ENCODE measurements at places on chromosomes 4 and X.

GRCh38 chr4:87030755-87031441, 96.1 kb downstream of the AFF1 start:
- DNase-seq: peak; percentile 36

DNA sequence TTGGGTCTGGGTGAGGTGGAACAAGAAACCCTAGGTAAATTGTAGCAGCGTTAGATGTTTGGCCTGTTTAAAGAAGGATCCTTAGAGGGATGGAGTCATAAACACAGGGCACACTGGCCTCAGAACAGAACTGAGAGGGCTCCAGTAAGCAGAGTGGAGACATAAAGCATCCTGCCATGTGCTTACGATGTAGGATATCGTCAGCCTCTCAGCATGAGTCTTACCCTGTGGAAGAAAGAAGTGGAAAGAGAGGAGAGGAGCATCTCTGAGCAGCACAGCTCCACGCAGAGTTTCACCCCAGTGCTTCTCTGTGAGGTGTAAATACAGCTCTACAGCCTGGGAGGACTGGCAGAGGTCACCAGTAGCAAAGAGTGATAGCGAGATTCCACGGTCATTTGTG, 27.8 kb upstream of the SORBS2 start:
- peak; percentile 23 for DNase-seq

DNA sequence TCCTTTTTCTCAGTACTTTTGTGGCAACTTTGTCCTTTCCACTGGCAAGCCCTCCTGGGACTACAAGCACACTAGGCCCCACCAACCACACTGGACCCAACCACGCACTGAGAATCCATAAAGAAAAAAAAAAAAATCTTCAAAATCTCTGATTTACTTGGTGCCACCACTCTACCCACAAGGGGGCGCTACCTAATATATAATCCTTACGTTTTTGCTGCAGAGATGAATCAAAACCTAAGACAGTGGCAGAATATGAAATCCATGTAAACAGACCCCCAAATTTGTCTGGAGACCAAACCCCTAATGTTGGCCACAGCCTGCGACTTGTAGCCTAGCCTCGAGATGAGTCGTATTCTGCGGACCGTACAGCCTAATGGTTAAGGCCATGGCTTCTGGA, 63.5 kb upstream of the ARHGAP36 start:
- DNase-seq: no peak

DNA sequence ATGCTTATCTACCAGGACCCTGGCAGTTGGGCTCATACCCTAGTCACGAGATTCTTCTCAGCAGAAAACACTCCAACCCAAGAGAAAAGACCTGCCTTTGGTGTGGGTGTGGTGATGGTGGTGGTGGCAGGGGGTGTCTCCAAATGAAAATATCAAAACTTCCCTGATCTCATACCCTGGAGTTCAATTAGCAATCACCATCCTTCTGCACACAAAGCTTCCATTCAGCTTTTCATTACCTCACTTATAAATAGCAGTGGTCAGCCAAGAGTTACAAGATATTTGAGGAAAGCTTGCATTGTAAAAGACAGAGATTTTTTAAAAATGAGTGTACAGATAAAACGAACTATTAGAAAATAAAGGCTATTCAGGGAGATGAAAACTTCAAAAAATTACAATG, 580.8 kb upstream of the MAGEB2 start:
- no peak for DNase-seq

DNA sequence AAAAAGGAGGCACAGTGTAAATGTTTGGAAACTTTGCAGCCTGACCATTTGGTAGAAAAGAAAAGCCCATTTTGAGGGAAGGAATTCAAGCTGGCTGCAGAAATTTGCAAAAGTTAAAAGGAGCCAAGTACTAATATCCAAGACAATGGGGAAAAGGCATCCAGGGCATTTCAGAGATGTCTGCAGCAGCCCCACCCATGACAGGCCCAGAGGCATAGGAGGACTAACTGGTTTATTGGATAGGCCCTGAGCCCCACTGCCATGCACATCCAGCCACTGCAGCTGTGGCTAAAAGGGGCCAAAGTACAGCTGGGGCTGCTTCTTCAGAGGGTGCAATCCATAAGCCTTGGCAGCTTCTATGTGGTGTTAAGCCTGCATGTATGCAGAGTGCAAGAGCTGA, 104.9 kb downstream of the HS3ST1 start:
- no peak for DNase-seq

- DNase-seq: peak; percentile 45
These were observed 280.7 kb downstream of the BCOR start for GRCh38 chrX:39816871-39817731.

DNA sequence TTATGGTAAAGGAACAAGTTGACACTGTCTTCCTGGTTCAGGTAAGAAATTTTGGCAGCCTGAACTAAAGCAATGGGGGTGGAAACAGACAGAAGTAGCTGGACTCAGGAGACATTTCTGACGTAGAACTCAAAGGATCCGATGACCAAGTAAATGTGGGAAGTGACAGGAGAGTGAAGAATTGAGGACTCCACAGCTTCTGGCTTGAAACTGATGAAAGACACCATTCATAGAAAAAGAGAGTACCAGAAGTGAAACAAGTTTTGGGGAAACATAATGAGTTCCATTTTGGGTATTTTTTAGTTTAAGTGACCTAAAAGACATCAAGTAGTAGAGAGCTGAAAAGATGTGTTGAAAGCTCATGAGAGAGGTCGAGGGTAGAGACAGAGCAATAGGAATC, 5.7 kb downstream of the FAM120C start:
- DNase-seq: no peak

- no peak for DNase-seq
These were observed 90.4 kb downstream of the COL4A6 start for GRCh38 chrX:108347800-108348199.

DNA sequence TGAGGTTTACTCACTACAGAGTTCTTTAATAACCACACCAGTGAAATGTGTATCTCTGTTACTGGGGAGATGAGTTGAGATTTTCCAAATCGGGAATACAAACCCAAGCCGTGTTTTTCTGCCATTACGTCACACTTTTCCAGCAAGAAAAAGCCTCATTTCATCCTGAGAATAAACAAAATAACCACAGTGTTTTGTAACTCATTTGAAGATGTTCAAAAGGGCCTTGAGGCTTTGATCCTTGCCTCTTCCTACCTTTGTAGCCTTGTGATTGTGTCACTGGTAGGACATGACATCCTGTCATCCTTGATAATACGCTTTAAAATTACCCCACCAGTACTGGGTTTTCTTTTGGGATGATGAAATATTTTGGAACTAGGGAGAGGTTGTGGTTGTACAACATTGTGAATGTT, 2.9 kb downstream of the USP11 start:
- no peak for DNase-seq

DNA sequence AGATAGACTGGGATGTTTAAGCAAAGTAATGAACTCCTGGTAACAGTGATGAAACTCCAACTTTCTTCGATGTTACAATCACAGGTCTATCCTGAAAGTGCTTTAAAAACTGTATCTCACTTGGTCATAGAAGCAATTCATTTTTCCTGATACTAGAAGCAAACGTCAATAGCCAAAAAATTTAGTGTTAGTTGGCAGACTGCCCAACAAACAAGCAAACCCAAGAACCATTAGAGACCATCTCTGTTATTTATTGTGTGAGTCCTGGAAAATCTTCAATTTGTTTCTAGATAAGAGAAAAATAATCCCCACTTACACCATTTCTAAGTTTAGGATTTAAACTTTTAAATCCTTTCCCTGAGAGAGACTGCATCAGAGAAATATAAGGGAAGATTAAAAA, 553.9 kb downstream of the INPP4B start:
- DNase-seq: no peak

DNA sequence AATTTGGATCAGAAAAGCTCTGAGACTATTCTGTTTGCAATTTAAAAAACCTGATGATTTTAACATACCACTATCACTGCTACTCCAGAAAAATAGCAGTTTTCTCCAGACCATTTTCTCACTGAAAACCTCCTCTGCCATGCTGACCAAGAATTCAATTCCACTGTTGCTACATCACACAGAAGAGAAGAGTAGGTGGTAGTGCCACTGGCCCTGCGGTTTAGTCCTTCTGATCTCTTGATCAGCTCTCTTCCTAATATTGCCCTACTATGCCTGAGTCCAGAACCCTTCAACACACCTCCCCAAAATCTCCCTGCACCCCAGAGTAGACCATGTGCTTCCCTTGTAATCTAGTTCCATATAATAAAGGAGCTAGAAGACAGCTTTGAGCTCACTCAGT, 55.8 kb upstream of the HS3ST1 start:
- DNase-seq: no peak

GRCh38 chr4:63757929-63758328, 651.3 kb downstream of the TECRL start:
- DNase-seq: no peak

- DNase-seq: peak; percentile 94
These were observed at the start of the genes ARFIP1 and TIGD4 for GRCh38 chr4:152779513-152780266. TSS of gene ARFIP1 (plus strand) at chr4:152779954. CDS start at chr4:152829634, 49,680 bp downstream. TSS of gene TIGD4 (minus strand) at chr4:152779730. CDS start at chr4:152771004, 8,726 bp downstream.

DNA sequence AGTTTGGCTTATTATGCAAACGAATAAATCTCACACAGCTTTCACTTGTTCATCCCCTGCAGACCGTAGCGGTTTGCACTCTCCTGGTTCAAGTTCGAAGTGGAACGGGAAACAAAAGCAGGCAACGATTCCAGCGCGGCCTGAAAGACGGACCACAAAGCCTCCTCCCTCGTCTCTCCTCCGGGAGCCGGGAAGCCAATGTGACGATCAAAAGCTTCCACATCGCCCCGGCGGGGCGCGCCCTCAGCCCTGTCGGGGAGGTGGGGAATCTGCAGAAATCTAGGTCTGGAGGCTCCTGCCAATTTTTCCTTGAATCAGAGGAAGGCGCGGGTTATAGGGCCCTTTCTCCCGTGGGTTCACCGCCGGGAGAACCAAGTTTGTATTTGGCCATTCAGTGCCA, 16.9 kb upstream of the ZIC3 start:
- DNase-seq: no peak

DNA sequence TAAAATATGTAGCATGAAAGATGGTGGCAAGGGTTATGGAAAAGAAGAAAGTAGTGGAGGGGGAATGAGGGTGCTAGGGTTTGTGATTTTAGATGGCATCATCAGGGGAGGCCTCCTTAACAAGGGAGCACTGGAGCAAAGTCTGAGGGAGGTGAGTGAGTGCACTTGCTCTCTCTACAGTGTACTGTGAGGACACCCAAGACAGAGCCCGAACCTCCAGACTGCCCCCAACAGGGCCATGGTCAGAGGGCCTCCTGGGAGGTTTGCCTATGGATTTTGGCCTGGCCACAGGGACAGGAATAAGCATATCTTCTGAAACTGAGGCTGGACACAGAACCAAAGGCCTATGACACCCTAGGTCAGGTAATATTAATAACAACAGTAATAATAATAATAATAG, 21.4 kb upstream of the PJA1 start:
- no peak for DNase-seq

DNA sequence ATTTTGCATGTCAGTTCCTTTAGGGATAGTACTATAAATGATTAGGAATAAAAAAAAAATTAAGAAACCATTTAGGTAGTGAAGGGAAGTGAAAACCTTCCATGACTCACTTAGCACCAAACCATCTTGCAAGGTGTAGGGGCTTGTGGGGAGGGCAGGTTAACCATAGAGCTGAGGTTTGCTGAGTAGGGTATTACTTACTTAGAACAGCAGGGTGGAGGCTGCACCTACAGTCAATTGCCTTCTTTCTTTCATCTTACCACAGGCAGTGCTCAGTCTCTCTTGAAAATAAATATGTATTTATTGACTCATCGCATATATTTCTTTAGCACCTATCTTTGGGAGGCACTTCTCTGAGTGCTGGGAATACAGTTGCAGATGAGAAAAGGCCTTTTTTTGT, 104.9 kb upstream of the GIMD1 start:
- DNase-seq: no peak

DNA sequence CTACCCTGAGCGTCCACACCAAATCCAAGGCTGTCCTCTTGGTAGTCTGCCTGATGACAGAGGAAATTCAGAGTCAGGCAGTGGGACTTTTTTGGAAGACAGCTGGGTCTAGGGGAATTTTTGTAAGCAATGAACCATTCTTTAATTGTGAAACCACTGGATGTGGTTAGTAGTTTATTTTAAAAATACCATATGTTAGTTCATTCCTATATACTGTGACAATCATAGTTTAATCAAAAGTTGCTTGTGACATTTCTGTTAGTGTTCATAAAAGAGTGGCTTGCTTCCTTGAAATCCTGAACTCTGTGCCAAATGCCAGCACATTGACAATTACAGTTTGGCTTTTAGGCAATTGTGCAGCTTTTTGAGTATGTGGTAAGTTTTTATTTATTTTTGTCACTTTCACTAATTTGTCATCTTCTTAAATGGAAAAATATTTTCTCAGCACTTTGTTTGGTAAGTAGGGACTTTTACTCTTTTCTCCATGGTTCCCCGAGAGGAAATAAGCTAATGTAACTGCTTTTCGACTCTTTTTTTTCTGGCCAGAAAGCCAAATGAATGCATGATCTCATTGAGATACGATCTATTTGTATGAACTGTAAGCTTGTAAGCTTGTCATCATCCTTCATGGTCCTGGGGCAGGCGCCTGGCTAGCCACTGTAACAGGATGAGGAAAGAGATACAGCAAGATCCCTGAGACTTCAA, 72.6 kb upstream of the SLC4A4 start:
- no peak for DNase-seq

DNA sequence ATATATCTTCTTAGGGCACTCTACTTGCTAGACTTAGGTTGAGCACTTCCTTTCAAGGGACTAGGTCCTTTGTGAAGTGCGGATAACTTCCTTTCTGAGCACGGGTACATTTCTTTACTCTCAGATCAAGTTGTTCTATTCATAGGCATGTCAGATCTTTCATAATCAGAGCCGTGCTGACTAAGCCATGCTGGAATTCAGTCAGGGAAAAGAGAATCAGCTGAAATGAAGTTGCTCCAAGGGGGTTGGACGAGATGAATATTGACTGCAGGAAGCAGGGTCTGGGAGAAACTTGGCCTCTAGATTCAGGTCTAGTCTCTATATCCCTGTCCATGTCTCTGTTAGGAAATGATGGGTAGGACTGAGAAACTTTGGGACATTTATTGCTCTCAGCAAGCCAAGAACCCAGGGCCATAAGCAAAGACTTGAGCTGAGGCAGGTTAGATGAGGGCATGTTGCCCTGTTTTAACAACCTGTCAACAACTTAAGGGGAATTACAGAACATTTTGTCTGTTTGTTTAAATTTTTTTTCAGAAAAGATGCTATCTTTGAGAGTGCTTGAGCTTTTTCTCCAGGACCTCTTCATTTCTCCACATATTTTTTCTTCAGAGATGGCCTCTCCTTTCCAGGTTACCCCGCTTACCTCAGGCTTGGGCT, 28.3 kb downstream of the AREG start:
- no peak for DNase-seq

GRCh38 chr4:138039010-138039409, 203.1 kb downstream of the SLC7A11 start:
- DNase-seq: no peak

GRCh38 chrX:40266490-40267333, 169.0 kb upstream of the BCOR start:
- DNase-seq: peak; percentile 23

- no peak for DNase-seq
These were observed 26.5 kb upstream of the MRFAP1 start for GRCh38 chr4:6613676-6614651.
